Body of pancreas (tissue), 4 donors: ENCODE measurements at places on chromosomes 7 and 10.

GRCh38 chr7:3551536-3551935 is 250.5 kb downstream of the SDK1 start:
- no peak for DNase-seq

DNA sequence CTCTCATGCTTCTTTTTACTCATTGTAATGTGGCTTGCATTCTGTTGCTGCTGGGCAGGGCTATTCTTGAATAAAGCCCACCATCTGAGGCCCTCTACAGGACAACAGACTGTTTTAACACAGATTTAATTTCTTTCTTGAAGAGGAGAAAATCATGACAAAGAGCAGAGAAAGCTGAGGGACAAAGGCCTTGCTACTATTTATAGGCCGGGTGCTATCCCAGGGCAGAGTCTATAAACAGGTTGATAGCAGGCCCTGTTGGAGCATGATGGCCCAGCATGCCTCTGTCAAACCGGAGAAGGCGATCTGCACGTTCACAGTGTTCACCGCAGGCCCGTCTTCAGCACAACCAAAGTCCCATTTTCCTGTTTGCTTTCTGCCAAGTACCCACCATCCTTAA is 3.0 kb downstream of the VIPR2 start:
- DNase-seq: no peak

GRCh38 chr10:121112579-121113384 is 261.6 kb downstream of the WDR11 start:
- DNase-seq: no peak

DNA sequence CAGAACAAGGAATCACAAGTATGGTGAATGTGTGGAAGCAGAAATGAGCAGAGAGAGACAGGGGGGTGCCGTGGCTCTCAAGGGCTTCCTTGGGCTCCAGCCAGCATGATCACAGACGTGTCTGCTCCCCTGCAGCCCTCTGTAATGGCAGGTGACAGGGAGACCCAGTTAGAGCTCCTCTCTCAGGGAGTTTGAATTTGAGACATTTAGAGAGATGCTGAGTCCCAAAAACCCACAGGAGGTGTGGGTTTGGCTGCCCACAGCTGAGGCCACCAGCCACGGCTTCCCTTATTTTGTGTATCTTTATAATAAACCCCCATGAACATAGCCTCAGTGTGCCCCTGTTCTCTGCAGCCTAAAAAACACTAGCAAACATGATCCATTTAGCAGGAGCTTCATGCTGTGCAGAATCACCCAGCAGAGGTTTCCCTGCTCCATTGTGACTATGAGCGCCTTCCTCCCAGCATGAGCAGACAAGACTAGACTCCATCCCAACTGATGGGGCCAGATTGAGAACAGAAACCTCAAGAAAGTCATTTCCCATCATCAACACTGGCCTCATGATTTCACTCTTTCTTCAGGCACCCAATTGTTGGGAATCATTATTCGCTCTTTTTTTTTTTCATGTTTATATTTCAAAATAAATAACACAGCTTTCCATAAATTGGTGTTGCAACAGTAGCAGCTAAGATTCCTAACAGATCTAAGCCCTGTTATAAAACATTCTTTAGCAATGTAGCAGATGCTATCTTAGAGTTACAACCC is 13.4 kb downstream of the NOD1 start:
- DNase-seq: no peak

DNA sequence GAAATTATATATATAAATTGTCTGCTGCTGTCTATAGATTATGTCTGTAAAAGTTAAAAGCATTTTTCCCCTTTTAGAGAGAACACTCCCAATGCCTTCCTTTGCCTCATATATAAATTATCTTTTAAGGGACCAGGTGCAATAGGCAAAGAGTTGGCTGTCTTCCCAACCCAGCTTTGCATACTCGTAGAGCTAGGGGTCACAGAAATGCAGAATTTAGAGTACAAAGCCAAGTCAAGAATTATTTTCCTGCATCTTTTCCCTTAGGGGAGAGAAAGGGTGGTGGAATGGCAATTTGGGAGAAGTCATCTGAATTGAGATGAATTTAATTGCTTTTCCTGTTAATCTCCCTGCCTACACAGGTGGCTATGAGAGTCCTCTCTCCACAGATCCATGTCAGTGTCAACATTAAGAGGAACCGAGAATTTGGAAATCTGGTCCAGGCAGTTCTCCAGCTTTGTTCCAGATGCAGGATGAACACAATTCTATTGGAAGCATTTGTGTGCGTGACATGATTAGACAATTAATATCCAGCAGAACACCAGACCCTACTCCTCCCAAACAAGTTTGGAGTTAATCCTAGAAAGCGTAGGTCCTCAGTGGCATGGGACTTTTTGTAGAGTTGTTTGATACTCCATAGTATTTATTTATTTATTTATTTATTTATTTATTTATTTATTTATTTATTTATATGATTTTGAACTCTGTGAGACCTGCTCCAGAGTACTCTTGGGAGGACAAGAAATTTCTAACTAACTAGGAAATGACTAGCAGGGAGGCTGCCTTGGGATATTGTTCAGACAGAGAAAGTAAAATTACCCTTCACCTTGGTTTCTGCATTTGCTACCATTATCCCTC is 80.3 kb upstream of the SKAP2 start:
- DNase-seq: no peak

DNA sequence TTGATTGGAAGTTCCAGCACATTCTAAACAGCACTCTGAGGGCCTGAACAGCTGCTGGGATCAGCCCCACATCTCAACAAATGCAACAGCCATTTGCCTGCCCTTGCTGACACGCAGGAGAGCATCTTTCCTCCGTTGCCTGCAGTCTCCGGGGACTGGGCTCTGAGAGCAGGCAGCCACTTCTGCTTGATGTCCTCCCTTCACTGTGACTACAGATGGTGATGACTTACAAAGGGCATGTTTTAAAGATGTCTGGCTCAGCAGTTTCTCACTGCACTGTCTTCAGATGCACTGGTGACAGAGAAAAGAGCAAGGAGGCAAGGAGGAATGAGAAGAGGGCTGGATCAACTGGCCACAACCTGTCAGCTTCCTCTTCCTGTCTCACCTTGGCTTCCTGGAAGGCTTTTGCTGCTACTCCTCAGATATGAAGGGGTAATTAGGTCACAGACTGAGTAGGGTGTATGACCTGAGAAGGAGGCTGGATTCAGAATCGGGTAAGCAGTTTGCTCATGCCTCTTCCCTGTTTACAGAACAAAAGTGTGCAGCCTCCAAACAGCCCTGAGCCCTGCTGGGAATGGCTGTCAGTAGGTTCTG is 143.5 kb upstream of the GHITM start:
- DNase-seq: no peak

GRCh38 chr7:128190051-128190647 is 50.9 kb upstream of the LEP start:
- no peak for DNase-seq
